ENCODE measurements at places on chromosomes 7 and 10. TPM values are rescaled to one million over a fixed set of nuclear protein-coding genes. Genes with fewer than 3 reads are reported as not detected.

The IKZF1 gene
- total RNA-seq, result 0.17 TPM

The IFIT2 gene
- total RNA-seq, result 8.9 TPM

The MNX1 gene
- not detected for total RNA-seq

The PLCE1 gene
- total RNA-seq, result 1.6 TPM

The CACNA2D1 gene
- 5.0 TPM for total RNA-seq

The CFAP69 gene
- 3.0 TPM for total RNA-seq

The AEBP1 gene
- total RNA-seq, result 10.2 TPM

The SLC26A5 gene
- 2.3 TPM for total RNA-seq

The RBP4 gene
- total RNA-seq, result not detected

The RNF148 gene
- 0.98 TPM for total RNA-seq

The CPA2 gene
- not detected for total RNA-seq
